ENCODE measurements at places on chromosomes 6 and 20.
A peak's percentile ranks its signal among the peaks of the same experiment; 100 is the strongest.

- DNase-seq, result no peak
These were observed 10.6 kb upstream of the ZNF76 start for GRCh38 chr6:35248965-35249364.

GRCh38 chr6:167738386-167738785 lies 88.3 kb upstream of the AFDN start:
- no peak for DNase-seq

- DNase-seq, result peak; percentile 95
These were observed at the start of the genes FAM217B and PPP1R3D for GRCh38 chr20:59940129-59940955. Gene FAM217B (plus strand): TSS chr20:59940389. CDS start chr20:59943944, 3,555 bp downstream. Gene PPP1R3D (minus strand): TSS chr20:59940305. CDS start chr20:59939931, 374 bp downstream.

DNA sequence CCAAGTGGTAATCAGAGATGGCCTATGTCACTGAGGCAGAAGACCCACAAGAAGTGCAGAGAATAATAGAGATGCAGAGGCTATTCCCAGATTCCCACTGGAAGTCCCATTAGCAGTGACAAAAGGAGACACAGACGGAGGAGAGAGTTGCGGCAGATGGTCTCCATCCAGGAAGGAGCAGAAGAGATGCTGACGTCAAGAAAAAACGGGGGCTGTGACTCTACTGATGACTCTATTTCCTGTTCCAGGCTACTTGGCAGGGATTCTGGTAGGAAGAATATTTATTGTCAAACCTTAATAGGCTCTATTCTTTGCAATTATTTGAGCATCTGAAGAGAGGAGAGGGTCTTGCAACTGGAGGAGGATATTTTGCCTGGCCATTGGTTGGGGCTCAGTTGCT lies 246.0 kb upstream of the ECI2 start:
- no peak for DNase-seq

- no peak for DNase-seq
These were observed 586 bp upstream of the HMGA1 start for GRCh38 chr6:34236131-34236442.

GRCh38 chr6:145882121-145882531 lies 67.5 kb upstream of the FBXO30 start:
- no peak for DNase-seq

- no peak for DNase-seq
These were observed 2.5 kb downstream of the HLA-DQA1 start for GRCh38 chr6:32639440-32640394.

DNA sequence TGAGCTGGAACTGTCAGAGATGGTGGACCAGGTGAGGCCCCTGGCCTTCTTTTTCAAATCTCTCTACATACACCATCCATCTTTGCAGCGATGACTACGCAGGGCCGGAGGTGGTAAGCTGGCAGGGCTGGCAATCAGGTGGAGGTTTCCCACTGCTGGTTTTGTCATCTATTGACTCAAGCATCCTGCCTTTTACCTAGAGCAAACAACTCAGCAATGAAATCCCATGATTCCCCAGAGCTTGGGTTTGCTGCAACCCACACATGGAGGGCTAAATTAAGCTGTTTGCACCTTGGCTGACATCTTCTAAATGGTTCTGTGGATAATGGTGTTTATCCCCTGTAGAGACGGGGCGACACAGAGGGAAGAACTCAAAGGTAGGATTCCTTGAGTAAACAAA lies 170.2 kb downstream of the SCP2D1 start:
- DNase-seq, result no peak

- DNase-seq, result no peak
These were observed 29.3 kb downstream of the BCAS4 start for GRCh38 chr20:50824137-50824536.

GRCh38 chr6:89555031-89555430 lies 83.5 kb downstream of the LYRM2 start:
- no peak for DNase-seq

DNA sequence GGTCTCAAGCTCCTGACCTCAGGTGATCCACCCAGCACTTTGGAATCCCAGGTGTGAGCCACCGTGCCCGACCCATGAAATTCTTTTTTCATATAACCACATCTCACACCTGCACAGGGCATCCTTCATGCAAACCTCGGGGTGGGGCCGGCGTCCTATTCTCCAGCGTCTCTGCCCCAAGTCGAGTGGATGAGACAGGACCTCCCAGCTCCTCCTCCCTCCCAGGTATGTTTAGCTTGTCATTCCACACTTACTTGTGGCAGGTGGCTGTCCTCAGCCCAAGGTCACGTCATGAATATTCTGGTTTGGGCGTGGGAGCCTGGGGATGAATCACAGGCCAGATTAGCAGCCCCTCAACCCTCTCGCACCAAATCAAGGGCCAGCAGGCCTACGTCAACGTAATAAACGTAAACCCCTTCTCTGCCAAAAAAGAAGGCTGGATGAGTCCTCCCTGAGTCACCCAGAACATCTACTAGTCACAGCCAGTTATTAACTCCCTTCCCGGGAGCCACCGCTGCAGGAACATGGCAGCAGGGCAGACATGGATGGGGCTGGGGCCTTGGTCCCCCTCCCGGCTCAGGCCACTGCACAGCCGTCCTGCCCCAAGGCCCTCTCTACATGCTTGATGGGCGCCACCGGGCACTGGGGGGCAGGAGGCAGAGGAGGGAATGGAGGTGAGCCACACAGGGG lies 91.7 kb downstream of the YTHDF1 start:
- DNase-seq, result no peak

- no peak for DNase-seq
These were observed 419.5 kb upstream of the ID4 start for GRCh38 chr6:19417713-19418112.

DNA sequence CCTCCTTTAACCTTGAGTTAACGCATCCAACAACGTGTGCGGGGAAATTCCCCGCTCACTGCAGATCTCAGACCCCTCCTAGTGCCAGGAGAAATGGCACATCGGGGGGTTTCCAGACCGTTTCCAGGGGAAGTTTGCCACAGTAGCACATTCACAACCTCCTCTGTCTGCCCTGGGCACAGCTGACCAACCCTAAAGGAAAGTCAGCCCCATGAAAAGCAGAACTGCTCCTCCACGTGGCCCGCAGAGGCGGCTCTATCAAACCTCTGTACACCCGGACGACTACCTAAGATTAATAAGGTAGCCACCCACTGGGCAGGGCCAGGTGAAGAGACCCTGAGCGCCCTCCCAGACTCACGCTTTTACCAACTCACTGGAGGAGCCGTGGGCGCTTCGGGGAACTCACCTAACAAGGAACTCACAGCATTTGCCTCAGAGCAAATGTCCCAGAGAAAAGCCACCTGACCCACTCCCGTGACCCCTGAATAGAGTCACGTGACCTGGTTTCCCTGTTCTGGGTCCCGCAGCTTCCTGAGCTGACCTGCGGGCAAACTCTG lies 93.1 kb downstream of the PRND start:
- peak; percentile 94 for DNase-seq

DNA sequence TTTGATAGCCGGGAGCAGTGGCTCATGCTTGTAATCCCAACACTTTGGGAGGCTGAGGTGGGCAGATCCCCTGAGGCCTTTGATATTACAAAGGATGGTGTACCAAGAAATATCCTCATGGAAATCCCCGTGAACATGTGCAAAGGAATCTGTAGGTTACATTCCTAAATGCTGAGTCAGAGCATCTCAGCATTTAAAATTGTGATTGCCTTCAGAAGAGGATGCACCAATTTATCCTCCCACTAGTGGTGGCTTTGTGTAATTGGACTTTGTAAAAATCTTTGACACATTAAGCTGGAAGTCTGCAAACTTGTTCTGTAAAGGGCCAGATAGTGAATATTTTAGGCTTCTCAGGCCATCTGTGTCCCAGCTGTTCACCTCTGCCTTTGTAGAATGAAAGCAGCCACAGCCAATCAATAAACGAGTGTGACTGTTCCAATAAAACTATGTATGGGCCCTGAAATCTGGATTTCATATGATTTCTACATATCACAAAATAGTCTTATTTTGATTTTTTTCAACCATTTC lies 11.8 kb downstream of the TMEM14B start:
- peak; percentile 63 for DNase-seq

- DNase-seq, result no peak
These were observed 11.3 kb downstream of the NT5E start for GRCh38 chr6:85460921-85461797.

GRCh38 chr6:45666846-45667245 lies 289.1 kb upstream of the SUPT3H start:
- DNase-seq, result no peak

DNA sequence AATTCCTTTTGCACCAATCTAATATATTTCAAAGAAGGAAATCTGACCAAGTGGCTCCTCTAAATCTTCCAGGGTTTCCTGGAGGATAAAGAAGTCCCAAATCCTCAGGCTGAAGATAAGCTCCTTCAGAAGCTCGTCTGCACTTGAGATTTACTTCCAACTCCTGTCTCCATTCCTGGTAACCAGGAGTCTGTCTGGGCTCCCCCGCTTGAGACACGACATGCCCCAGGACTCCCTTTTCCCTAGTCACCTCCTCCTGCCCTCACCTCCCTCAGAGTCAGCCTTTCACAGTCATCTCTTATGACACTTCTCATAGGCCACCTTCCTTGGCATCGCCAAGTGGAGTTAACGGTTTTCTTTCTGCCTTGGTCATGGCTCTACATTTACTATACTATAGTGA lies 103.4 kb upstream of the NEDD9 start:
- no peak for DNase-seq

DNA sequence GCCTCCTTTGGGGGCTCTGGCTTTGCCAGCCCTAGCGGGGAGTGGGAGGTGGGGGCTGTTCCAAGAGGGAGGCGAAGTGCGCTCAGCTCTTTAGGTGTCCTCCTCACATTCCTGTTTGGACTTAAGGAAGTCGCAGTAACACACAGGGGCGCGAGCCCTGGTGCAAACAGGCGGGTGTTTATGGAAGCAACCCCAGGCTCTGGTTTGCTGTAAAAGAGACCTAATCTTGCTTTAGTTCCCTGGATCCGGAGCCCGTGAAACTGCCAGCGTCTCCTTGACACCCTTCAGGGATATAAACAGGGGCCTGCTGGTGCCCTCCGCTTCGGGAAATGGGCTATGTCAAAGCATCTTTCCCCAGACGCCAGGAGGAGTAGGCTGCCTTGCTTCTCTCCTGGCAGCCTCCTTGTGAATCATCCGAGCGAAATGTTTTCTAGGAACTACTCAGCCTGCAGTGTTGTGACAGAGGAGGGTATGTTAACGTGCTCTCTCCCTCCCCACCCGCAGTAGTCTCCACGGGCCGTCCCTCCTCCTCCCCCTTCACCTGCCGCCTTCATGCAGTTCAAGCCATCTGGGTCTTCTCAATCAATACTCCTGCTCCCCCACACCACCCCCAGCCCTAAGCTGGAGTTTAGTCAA lies 168.0 kb upstream of the LRFN2 start:
- no peak for DNase-seq

DNA sequence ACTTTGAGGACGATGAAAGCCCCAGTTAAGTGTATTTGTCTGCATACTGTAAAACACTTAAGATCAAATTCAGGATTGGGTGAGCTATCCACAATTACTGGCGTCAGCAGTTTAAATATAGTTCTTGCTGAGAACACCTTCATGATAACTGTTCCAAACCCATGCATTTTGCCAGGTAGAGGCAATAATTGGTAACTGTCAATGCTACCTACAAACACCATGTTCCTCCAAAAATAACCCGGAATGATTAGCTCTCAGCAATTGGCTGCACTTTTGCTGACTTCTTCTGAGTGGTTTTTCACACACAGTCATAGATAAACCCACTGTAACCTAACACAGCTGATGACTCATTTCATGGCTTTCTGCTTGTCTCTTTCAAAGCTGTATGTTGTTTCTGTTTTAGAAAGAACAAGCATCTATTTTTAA lies 1358.6 kb upstream of the GJE1 start:
- DNase-seq, result no peak

- no peak for DNase-seq
These were observed 65.0 kb upstream of the SIRPG start for GRCh38 chr20:1722513-1723050.

- no peak for DNase-seq
These were observed 35.6 kb upstream of the ZBP1 start for GRCh38 chr20:57655809-57656155.

- no peak for DNase-seq
These were observed 7.1 kb downstream of the ELOVL2 start for GRCh38 chr6:11036977-11037430.
